ENCODE measurements at places on chromosomes 2 and 18.
A peak's percentile ranks its signal among the peaks of the same experiment; 100 is the strongest.

GRCh38 chr2:120935339-120936313 lies 200.0 kb downstream of the GLI2 start:
- no peak for DNase-seq

DNA sequence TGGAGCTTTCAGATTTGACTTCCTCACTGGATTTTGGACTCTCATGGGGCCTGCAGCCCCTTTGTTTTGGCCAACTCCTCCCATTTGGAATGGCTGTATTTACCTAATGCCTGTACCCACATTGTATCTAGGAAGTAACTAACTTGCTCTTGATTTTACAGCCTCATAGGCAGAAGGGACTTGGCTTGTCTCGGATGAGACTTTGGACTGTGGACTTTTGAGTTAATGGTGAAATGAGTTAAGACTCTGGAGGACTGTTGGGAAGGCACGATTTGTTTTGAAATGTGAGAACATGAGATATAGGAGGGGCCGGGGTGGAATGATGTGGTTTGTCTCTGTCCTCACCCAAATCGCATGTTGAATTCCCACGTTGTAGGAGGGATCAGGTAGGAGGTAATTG lies 233.4 kb upstream of the GALNT5 start:
- DNase-seq, result no peak

- DNase-seq, result peak; percentile 97
Measured at GRCh38 chr2:172038604-172039003, 38.9 kb downstream of the METAP1D start.

- no peak for DNase-seq
Measured at GRCh38 chr2:71706836-71707235, 253.5 kb downstream of the DYSF start.

GRCh38 chr2:101806123-101806522 lies 108.6 kb downstream of the MAP4K4 start:
- DNase-seq, result peak; percentile 26

DNA sequence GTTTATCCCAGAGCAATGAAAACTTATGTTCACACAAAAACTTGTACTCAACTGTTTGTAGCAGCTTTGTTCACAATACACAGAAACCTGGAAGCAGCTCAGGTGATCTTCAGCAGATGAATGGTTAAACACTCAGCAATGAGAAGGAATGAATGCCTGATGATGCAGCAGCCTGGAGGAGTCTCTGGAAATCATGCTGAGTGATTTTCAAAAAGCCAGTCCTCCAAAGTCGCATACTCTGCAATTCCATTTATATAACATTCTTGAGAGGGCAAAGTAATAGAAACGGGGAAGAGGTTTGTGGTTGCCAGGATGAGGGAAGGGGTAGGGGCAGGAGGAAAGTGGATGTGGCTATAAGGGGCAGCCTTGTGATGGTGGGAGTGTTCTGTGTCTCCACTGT lies 108.1 kb downstream of the CTIF start:
- no peak for DNase-seq

- DNase-seq, result no peak
Measured at GRCh38 chr2:33275689-33276444, 200.6 kb upstream of the RASGRP3 start.

- no peak for DNase-seq
Measured at GRCh38 chr2:43905371-43905803, 66.6 kb downstream of the ABCG8 start.

GRCh38 chr2:11588228-11589110 lies 54.6 kb downstream of the GREB1 start:
- DNase-seq, result no peak

GRCh38 chr2:160114020-160114419 lies 51.6 kb upstream of the PLA2R1 start:
- DNase-seq, result no peak

DNA sequence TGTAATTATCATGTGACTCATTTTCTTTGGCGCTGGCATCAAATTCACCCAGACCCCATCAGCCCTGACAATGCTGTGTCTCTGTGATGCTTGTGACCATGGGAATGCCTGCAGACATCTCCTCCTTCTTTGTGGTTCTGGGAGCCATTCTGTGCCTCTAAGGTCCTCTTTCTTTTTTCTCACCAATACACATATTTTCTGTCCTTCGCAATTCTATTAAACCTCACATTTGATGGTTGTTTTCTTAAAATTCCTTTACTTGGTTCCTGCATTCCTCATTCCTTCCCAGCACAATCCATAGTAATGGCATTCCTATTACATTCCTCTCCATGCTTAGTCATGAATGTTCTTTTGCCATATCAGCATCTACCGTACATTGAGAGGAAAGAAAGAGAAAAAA lies 375.3 kb downstream of the PIK3C3 start:
- no peak for DNase-seq

- DNase-seq, result no peak
Measured at GRCh38 chr2:33108483-33109443, 162.0 kb downstream of the LTBP1 start.

DNA sequence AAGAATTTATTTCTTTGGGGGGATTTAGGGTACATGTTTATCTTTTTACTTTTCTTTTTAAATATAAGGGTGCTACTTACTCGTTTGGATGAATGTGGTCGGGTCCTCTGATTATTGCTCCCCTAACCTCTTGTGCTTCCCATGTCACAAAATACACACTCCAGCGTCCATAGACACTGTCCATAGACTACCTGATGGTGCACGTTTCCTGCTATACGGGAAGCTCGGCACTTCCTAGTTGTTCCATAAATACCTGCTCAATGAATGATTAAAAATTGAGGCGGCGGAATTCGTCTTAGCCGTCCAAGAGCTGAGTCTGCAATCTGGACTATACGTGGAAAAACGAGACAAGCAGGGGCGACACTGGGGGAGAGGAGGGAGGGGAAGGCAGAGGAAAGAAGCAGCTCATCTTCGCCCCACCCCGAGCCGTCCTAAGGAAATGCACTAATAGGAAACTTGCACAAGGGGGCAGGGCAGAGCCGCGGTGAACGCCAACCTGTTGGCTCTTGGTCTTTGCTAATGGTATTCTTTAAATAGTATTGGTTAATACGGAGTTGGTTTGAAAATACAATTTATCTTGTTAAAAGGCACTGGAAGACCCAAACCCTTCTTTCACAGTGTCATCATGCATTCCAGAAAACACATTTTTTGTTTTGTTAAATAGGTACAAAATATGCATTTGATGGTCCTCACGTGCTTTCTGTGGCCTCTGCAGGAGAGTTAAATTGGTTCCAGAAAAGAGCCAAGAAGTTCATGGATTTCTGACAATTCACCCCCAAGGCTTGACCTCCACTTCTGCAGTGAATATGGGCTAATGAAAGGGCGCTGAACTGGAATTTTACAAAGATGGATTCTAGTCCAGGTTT lies 73.0 kb upstream of the KCTD1 start:
- DNase-seq, result no peak

GRCh38 chr2:146927080-146927711 lies 917.6 kb upstream of the ACVR2A start:
- no peak for DNase-seq

GRCh38 chr2:72115110-72116080 lies 32.3 kb downstream of the CYP26B1 start:
- DNase-seq, result peak; percentile 10

GRCh38 chr2:19369341-19369955 lies 11.0 kb upstream of the OSR1 start:
- DNase-seq, result no peak

DNA sequence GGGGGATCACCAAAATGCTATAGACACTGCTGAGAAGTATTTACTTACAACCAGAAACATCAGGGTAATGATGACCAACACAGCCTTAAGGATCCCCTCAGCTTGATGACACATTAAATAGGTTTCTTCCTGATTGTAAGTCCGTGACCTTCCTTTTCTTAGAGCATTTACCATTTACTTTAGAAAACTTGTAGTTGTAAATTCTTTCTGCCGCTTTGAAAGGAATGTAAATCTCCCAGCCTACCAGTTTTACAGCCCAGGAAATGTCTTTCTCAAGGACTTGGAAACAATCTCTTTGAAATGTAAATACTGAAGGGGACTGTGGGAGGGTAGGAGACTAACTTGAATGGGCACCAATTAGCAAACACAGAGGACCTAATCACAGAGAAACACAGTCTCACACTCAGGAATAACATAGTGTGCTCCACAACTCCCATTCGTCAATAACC lies 278.6 kb downstream of the DSC3 start:
- no peak for DNase-seq

- DNase-seq, result no peak
Measured at GRCh38 chr2:71423817-71424420, 29.4 kb upstream of the DYSF start.

- DNase-seq, result no peak
Measured at GRCh38 chr18:22865354-22866116, 67.6 kb upstream of the RBBP8 start.

- DNase-seq, result no peak
Measured at GRCh38 chr2:109206569-109207146, 77.7 kb downstream of the SH3RF3 start.

DNA sequence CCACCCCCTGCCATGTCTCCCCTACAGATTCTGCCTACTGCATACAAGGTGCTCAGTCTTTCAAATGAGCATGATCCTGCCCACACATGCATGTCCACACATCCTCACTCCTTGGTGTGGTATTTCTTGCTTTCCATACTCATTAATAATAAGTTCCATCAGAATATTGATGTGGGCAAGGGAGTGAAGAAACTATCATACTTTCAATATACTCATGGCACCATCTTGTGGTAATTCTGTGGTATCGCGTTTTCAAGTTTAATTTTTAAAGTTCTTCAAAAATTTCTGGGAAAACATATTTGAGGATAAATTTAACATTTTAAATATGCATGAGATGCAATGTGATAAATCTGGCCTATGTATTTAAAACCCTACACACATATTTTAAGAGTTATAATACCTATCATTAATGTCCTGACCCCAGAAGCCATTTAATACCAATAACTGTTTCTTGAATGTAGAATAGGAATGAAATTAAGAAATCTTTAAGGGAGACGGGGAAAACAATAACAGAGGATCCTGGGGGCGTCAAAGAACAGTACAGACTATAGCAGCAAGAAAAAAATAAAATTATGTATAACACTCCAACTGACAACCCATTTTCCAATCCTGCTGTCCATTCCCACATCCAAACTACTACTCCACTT lies 110.1 kb downstream of the ZNF385B start:
- DNase-seq, result peak; percentile 18

- DNase-seq, result no peak
Measured at GRCh38 chr2:193985272-193985671, 1671.8 kb upstream of the SLC39A10 start.

- no peak for DNase-seq
Measured at GRCh38 chr18:63299837-63300745, 19.5 kb downstream of the BCL2 start.

DNA sequence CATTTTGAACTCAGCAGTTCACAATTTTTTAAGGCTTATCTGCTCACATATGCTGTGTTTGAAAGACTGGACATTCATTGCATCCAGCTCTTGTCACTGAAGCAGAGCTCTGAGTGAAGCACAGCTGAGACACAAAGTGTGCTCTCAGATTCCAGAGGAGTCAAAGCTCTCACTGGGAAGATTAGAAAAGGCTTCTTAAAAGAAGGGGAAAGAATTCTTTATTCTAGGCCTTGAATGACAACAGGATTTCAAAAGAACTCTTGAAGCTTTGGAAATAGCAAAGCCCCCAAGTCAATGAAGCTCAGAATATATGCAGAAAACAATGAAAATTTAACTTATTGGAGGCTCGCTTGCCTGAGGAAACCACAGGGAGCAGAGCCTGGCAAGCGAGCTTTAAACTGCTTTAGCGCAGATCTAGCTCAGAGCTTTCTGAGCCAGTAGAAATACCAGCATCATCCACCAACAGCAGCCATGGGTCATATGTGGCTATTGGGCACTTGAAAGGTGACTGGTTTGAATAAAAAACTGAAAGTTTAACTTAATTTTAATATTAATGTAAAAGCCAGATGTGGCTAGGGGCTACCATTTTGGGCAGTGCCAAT lies 369.7 kb downstream of the OSR1 start:
- DNase-seq, result no peak

- DNase-seq, result no peak
Measured at GRCh38 chr2:96856776-96857666, 795 bp downstream of the ANKRD39 start.

GRCh38 chr2:230614913-230615332 lies 97.7 kb upstream of the CAB39 start:
- DNase-seq, result no peak

- no peak for DNase-seq
Measured at GRCh38 chr2:190927301-190927700, 46.7 kb downstream of the GLS start.

GRCh38 chr2:19767899-19768298 lies 133.9 kb downstream of the TTC32 start:
- DNase-seq, result no peak
